CD8-positive, alpha-beta memory T cell (primary cell): ENCODE measurements at places on chromosomes 1 and 21. TPM values are rescaled to one million over a fixed set of nuclear protein-coding genes. Genes with fewer than 3 reads are reported as not detected.

GRCh38 chr1:155322571-155322952 is 1.9 kb downstream of the RUSC1 start:
- no peak for DNase-seq
- H3K4me1 ChIP-seq, result peaks cover 9% of the 10 kb centered on the region
- no peaks in the 10 kb centered on the region for H3K27me3 ChIP-seq
- no peak overlapping the region for H3K27ac ChIP-seq
- no peak overlapping the region for H3K4me3 ChIP-seq
- no peaks in the 10 kb centered on the region for H3K36me3 ChIP-seq

- no peak overlapping the region for H3K27ac ChIP-seq
- DNase-seq, result no peak
- H3K27me3 ChIP-seq, result no peaks in the 10 kb centered on the region
- H3K4me1 ChIP-seq, result no peaks in the 10 kb centered on the region
- peaks cover 97% of the 10 kb centered on the region for H3K36me3 ChIP-seq
Observed at GRCh38 chr1:19153169-19153568, 56.9 kb downstream of the UBR4 start.

DNA sequence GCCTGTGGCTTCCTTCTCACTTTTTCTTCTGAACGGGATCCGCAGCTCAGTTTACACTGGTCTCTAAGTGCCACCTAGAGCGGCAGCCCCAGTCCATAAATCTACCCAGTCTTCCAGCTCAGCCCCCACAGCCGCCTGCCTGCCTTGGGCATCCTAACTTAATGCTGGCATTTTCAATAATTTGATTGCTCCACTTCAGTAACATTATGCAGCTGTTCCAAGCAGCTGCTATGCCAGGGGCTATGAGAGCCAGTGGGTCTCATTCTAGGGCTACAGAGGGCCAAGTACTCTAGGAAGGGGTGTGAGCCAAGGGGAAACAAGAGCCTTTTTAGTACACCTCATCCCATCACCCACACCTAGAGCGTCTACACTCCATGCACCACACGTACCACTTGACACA is 48.4 kb upstream of the COA6 start:
- no peaks in the 10 kb centered on the region for H3K36me3 ChIP-seq
- no peak overlapping the region for H3K27ac ChIP-seq
- peaks cover 5% of the 10 kb centered on the region for H3K4me1 ChIP-seq
- DNase-seq, result no peak
- H3K4me3 ChIP-seq, result no peak overlapping the region

GRCh38 chr21:19120591-19120990 is 717.0 kb upstream of the TMPRSS15 start:
- no peaks in the 10 kb centered on the region for H3K27me3 ChIP-seq
- no peak overlapping the region for H3K4me3 ChIP-seq
- no peak overlapping the region for H3K27ac ChIP-seq
- no peaks in the 10 kb centered on the region for H3K4me1 ChIP-seq
- no peaks in the 10 kb centered on the region for H3K36me3 ChIP-seq

DNA sequence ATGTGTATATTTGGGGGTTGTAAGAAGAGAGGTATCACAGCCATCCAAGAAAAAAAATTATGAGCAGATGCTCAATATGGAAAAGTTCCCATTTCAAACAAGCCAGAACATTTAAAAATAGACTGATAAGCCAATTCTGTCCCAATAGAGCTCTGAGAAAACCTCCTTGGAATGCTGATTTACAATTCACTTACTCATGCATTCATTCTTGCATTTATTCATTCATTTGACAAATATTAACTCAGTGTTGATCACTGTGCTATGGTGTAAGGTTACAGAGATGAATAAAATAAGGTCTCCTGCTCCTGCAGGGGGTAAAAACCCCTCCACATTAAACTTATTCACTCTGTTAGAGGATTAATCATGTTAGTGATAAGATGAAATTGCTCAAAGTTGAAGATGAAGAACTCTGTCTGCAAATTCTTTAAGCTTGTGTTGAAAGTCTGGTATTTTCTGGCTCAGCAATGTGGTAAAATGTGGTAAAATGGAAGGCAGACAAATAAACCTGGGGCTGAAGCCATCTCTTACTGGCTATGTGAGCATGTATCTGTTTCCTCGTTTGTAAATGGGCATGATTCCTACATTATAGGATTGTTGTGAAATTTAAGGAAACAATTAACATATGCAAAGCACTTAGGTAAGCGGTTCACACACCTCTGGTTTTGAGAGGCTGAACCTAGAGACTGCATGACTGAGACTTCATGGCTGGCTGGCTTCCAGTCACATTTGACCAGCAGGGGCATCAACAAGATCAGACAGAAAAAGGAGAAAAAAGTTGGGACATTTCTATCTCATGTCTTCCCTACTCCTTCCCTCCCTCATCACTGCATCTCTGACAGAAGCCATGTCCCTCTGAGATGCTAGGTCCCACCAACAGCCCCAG is 45.0 kb upstream of the DAB1 start:
- H3K4me1 ChIP-seq, result no peaks in the 10 kb centered on the region
- no peaks in the 10 kb centered on the region for H3K27me3 ChIP-seq
- H3K4me3 ChIP-seq, result no peak overlapping the region
- H3K27ac ChIP-seq, result no peak overlapping the region
- no peak for DNase-seq
- no peaks in the 10 kb centered on the region for H3K36me3 ChIP-seq

DNA sequence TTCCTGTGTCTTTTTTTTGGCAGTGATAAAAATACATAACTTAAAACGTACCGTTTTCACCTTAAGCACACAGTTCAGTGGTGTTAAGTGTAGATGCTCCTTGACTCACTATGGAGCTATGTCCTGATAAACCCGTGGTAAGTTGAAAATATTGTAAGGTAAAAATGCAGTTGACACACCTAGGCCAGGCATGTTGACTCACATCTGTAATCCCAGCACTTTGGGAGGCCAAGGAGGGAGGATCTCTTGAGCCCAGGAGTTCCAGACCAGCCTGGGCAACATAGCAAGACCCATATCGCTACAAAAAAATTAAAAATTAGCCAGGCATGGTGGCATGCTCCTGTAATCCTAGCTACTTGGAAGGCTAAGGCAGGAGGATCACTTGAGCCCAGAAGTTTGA is 73.6 kb upstream of the COG2 start:
- no peak for DNase-seq
- H3K4me1 ChIP-seq, result no peaks in the 10 kb centered on the region
- no peak overlapping the region for H3K27ac ChIP-seq

DNA sequence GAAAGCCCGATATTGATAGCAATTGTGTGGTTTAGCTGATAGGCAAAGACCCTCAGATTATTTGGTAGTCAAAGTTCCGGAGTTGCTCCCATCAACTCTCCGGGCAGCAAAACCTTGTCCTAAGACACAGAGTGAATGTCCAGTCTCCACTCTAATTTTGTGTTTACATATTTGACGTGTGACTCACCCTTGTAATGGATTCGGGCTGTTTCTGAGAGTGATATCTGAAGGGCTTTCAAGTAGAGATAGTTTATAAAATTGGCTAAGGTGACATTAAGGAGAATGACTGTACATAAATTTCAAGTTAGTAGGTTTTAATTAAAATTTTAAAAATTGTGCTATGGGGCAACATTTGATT is 154.2 kb downstream of the CNIH3 start:
- no peaks in the 10 kb centered on the region for H3K4me1 ChIP-seq
- H3K27ac ChIP-seq, result no peak overlapping the region
- H3K27me3 ChIP-seq, result no peaks in the 10 kb centered on the region
- H3K4me3 ChIP-seq, result no peak overlapping the region

DNA sequence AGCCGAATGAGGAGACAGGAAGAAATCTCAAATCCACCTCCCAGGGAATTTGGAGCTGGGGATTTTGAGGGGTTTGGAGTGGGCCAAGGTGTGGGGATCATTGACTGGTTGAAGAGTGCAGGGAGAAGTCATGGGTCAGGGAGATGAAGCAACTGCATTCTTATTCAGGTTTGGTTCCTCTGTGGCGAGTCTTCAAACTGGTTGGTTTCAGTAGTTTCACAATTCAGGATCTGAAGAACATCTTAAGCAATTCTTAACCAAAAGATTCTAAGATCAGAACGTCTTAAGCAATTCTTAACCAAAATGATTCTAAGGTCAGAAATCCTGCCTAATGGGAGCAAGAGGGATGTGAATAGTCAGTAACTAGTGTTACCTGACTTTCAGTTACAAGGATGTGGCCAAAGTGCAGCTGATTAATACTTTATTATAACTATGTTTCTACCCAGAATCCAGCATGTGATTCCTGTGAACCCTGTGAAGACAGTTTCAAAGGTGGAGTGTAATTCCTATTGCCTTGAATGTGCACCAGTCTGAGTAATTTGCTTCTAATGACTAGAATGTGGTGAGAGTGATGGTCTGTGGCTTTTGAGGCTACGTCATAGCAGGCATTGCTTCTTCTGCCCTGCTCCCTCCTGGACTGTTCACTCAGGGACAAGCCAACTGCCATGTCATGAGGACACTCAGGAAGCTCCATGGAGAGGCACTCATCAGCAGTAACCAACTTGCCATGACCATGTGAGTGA is 61.2 kb downstream of the OLFML3 start:
- DNase-seq, result no peak
- H3K4me1 ChIP-seq, result no peaks in the 10 kb centered on the region
- no peaks in the 10 kb centered on the region for H3K36me3 ChIP-seq
- H3K4me3 ChIP-seq, result no peak overlapping the region

SLC50A1 gene
- total RNA-seq, result 43.4 TPM

LCE2A gene
- not detected for total RNA-seq
